CD14-positive monocyte (primary cell): ENCODE measurements at places on chromosomes 11 and 22. TPM values are rescaled to one million over a fixed set of nuclear protein-coding genes. Genes with fewer than 3 reads are reported as not detected.

- DNase-seq: no peak
Measured at GRCh38 chr11:117701781-117702180, 95.2 kb downstream of the DSCAML1 start.

GRCh38 chr11:47628026-47628425, 14.3 kb downstream of the MTCH2 start:
- DNase-seq: no peak

DNA sequence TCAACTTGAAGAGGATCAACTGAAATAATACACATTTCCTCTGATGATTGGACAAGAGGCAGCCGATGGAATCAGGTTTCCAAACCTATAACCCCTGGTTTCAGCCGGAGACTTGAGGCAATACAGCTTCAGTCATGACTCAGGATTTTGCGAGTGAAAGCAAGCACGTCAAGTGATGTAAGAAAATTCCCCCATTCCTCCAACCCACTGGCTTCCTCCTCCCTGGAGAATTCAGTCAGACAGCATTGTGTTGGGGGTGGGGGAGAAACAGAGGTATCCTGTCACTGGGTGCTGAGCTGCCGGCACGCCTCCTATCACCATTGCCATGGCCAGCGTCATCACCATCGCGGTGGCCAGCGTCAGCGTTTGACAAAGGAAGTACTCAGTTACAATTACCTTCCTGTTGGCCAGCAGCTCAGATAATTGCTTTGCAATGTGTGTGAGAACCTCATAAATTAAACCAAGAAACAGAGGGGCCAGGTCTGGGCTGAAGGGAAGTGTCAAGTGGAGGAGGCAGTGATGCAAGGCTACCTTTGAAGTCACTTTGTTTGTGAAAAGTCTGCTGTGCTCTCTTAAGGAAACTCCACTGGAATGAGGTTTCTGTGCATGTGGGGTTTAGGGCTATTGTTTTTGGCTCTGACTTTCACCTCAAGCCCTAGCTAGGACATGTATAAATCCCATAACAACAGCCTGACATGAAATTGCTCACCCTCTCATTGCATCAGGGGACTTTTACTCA, 50.2 kb downstream of the LIF start:
- DNase-seq: peak; percentile 99

DNA sequence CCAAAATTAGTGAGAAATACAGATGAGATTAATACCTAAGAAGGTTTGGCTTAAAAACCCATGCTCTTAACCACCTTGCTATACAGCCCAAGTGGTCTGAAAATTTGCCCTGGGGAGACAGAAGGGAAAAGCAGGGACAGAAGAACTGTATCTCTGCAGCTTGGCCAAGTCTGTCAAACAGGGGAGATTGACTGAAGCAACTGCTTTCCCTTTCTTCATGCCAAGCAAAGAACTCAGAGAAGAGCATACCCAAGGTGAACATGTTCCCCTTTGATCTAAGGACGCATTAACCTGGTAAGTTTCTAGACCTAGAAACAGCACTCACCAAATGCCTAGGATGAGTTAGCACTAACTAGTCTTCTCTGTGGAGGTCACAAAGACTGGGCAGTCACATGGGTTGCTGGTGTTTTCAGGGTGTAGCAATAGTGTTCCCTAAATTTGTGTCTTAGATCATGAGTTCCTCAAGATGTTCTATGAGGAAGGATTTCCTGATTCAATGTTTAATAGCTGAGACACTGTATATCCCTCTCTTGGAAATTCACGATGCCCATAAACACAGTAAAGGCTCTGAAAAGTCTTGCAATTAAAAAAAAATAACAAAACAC, 75.6 kb upstream of the GRAMD1B start:
- DNase-seq: no peak

CHADL gene
- 0.27 TPM for polyA plus RNA-seq
